ENCODE measurements at places on chromosomes 7 and 10. TPM values are rescaled to one million over a fixed set of nuclear protein-coding genes. Genes with fewer than 3 reads are reported as not detected.

The ZNF775 gene
- 16.5 TPM for total RNA-seq

The GRM8 gene
- total RNA-seq, result 2.7 TPM

The NPC1L1 gene
- 0.18 TPM for total RNA-seq

The CAMK2B gene
- 2.4 TPM for total RNA-seq

The CLEC2L gene
- 0.65 TPM for total RNA-seq

The AKR1C3 gene
- not detected for total RNA-seq

The SYNPO2L gene
- 0.20 TPM for total RNA-seq

The HOXA2 gene
- total RNA-seq, result 41.6 TPM

The FBXO24 gene
- 0.61 TPM for total RNA-seq

The PDSS1 gene
- 15.3 TPM for total RNA-seq

The ITGB8 gene
- total RNA-seq, result 19.9 TPM

Data from neural crest cell (in vitro differentiated cells).